ENCODE measurements at places on chromosomes 12 and 14. TPM values are rescaled to one million over a fixed set of nuclear protein-coding genes. Genes with fewer than 3 reads are reported as not detected.

OASL gene
- 6.0 TPM for total RNA-seq

DNA sequence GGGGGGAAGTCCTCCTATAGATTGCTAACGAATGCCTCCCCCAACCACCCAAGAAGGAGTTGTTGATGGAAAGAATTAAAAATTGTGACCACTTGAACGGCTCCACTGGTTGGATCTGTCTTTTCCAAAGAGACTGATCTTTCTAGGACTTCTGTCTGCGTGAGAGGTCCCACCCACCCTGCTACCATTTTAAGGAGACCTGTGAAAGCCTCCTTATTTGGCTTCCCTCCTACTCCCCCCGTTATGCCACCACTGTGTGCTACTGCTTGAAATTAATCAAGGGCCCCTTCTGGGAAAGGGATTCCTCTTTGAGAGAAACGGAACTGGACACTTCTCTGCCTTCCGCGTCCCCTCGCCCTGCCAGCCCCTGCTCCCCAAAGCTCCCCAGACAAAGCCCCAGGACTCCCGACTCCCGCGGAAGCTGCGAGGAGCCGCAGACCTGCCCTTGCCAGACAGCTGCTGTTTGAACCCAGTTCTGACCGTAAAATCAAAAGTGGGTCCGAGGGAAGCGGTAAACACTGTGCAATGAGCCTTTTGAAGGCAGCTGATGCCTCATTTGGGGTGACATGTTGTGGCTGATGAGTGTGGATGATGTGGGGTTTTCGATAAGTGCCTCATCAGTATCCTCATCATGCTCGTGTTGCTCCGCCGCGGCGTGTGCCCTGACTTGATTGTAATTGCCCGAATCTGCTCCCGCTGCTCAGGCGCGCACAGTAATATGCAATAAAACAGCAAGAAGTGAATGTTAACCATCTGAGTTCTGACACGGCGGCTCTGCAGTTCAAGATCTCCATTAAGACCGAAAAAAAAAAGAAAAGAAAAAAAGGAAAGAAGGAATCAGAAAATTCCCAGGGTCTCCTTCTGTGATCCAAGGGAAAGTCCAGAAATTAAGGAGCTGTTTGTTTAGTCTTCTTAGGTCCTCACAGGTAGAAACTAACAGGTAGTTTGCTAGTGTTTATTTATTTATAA lies 48.2 kb downstream of the MBIP start:
- H3K27me3 ChIP-seq, result peaks cover 15% of the 10 kb centered on the region
- H3K27ac ChIP-seq, result no peak overlapping the region
- no peak for DNase-seq
- H3K36me3 ChIP-seq, result no peaks in the 10 kb centered on the region
- no peaks in the 10 kb centered on the region for H3K4me1 ChIP-seq
- H3K4me3 ChIP-seq, result no peak overlapping the region

DNA sequence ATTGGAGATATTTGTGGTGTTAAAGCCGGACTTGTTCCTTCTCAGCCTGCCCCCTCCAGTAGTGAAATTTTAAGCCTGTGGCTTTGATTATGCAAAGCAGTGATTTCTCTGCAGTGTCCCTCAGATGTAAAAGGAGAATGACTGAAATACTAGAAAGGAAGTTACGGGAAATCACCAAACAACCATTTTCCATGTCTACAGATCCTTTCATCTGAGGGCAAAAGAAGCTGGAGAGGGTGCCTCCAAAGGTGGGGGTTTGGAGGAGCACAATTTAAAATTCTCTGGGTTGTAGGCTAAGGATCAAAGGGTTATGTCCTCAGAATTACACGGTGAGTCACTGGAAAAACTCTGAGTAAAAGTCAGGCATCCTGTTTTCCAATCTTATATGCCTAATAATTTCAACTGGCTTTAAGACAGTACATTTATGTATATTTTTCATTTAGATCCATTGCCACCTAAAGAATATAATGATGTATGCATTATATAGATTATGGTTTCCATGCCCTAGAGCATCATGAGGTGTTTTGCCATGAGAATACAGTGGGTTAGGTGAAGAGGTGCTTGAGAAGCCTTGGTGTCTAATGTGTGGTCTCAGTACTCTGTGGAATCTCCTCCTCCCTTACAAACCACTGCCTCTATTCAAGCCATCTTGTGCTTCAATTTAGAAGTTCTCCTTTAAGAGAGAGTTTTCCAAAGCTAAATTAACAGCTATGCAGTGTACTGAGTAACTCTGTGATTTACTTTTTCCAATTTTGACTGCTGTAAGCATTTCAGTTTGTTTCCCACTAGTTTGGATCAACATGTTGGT lies 362.1 kb downstream of the RAD51B start:
- no peak for DNase-seq
- H3K27me3 ChIP-seq, result no peaks in the 10 kb centered on the region
- no peak overlapping the region for H3K27ac ChIP-seq
- no peak overlapping the region for H3K4me3 ChIP-seq

DNA sequence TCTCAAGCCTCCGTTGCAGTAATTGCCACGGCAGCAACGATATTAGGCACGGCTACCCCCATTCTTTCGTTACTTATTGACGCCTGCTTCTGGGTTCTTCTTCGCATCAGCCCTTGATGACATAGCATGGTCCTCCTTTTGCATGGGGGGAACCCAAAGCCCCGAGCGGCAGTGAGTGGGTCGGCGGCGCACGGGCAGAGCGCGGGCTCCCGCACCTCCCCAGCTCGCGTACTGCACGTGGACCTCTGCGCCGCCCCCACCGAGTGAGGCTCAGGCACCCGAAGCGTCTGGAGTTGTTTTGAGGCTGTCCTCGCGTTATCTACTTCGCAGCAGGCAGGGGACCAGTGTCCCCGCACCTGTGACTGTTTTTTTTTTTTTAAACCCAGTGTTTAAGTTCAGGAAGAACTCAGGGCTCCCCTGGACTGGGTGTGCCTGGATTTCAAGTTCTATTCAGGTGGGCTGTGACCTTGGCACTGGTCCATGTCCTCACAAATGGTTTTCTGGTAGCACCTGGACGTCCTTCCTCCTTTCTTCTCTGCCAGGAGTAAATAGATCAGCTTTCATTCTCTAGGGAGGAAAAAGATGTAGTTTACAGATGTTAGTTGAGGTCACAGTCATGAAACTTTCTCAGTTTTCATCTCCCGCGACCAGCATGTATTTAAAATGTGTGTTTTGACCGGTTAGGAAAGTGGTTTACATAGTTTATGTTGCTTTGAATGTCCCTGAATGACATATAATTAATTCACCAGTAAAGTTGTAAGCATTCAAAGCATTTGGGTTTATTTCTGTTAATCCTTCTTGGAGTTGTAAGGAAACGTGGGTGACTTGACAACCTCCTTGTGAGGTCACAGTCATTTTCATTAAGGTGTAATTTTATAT lies 1.4 kb upstream of the FOXN4 start:
- no peak overlapping the region for H3K27ac ChIP-seq
- H3K4me3 ChIP-seq, result peak overlapping the region; percentile 44
- peaks cover 57% of the 10 kb centered on the region for H3K27me3 ChIP-seq
- DNase-seq, result no peak
- no peaks in the 10 kb centered on the region for H3K36me3 ChIP-seq

GRCh38 chr12:94712815-94713515 lies 62.6 kb upstream of the TMCC3 start:
- no peaks in the 10 kb centered on the region for H3K4me1 ChIP-seq
- no peak for DNase-seq
- no peak overlapping the region for H3K4me3 ChIP-seq
- H3K36me3 ChIP-seq, result no peaks in the 10 kb centered on the region
- H3K27ac ChIP-seq, result no peak overlapping the region

- H3K27me3 ChIP-seq, result no peaks in the 10 kb centered on the region
- no peak overlapping the region for H3K27ac ChIP-seq
- H3K36me3 ChIP-seq, result peaks cover 15% of the 10 kb centered on the region
- no peak overlapping the region for H3K4me3 ChIP-seq
- no peak for DNase-seq
- peaks cover 10% of the 10 kb centered on the region for H3K4me1 ChIP-seq
Measured at GRCh38 chr14:102215576-102216250, 76.0 kb downstream of the WDR20 start.

DNA sequence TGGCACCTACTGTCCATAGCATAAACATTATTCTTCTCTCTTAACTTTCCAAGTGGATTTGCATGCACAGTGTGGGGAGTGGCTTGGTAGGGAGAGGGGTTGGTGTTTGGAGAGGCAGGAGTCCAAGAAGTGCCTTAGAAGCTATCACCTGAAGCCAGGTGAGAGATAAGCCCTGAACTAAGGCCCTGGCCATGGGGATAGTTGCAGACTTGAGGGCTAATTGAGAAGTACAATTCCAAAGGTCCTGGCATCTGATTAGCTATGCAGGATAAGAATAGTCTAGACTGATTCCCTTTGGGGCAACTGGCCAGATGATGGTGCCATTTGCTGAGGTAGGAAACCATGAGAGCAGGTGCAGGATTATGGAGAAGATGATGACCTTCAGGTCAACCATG lies 2.0 kb upstream of the PCK2 start:
- H3K4me1 ChIP-seq, result peaks cover 26% of the 10 kb centered on the region
- H3K36me3 ChIP-seq, result no peaks in the 10 kb centered on the region
- no peak for DNase-seq
- no peak overlapping the region for H3K27ac ChIP-seq
- no peak overlapping the region for H3K4me3 ChIP-seq

IL22 gene
- total RNA-seq, result not detected

ZNF891 gene
- total RNA-seq, result 6.0 TPM

PFKM gene
- total RNA-seq, result 13.5 TPM

GRCh38 chr12:12701457-12701856 lies 5.5 kb upstream of the GPR19 start:
- H3K36me3 ChIP-seq, result no peaks in the 10 kb centered on the region
- no peak overlapping the region for H3K27ac ChIP-seq
- H3K27me3 ChIP-seq, result no peaks in the 10 kb centered on the region
- peaks cover 31% of the 10 kb centered on the region for H3K4me1 ChIP-seq

All from T-cell (primary cell).